H1 (cell line): ENCODE measurements at places on chromosomes 11 and 22. TPM values are rescaled to one million over a fixed set of nuclear protein-coding genes. Genes with fewer than 3 reads are reported as not detected.

RFPL2 gene
- total RNA-seq, result 0.19 TPM in 1 of 2 replicates, not detected in the other

CCND1 gene
- total RNA-seq, result 170 and 172 TPM in 2 replicates

IGSF9B gene
- total RNA-seq, result 42.3 and 49.2 TPM in 2 replicates

MS4A4E gene
- not detected in 2 replicates for total RNA-seq

NLRP14 gene
- total RNA-seq, result 0.08 TPM in 1 of 2 replicates, not detected in the other

DGAT2 gene
- 2.6 and 3.2 TPM in 2 replicates for total RNA-seq

PNPLA3 gene
- 23.4 and 24.6 TPM in 2 replicates for total RNA-seq

CREB3L1 gene
- 12.7 and 13.7 TPM in 2 replicates for total RNA-seq

SNX32 gene
- 1.1 and 2.2 TPM in 2 replicates for total RNA-seq

GRM5 gene
- total RNA-seq, result 0.25 and 0.43 TPM in 2 replicates

ZFPL1 gene
- total RNA-seq, result 21.4 and 21.5 TPM in 2 replicates

GNG3 gene
- 4.9 and 6.4 TPM in 2 replicates for total RNA-seq

OAF gene
- total RNA-seq, result 1.1 and 1.3 TPM in 2 replicates

HTR3A gene
- 6.5 and 7.5 TPM in 2 replicates for total RNA-seq

MIEF1 gene
- total RNA-seq, result 31.4 and 32.7 TPM in 2 replicates

MIOX gene
- total RNA-seq, result 0.30 and 0.33 TPM in 2 replicates

EML3 gene
- 29.9 and 31.2 TPM in 2 replicates for total RNA-seq

ANGPTL5 gene
- not detected in 2 replicates for total RNA-seq

C11orf16 gene
- total RNA-seq, result not detected in 2 replicates

ARHGAP32 gene
- 30.0 and 30.1 TPM in 2 replicates for total RNA-seq

SEPTIN3 gene
- total RNA-seq, result 38.9 and 39.1 TPM in 2 replicates
